ENCODE measurements at places on chromosomes 13 and 19.

GRCh38 chr19:6465006-6465405 is 935 bp downstream of the CRB3 start:
- DNase-seq, result no peak

GRCh38 chr13:101673360-101674105 is 221.1 kb downstream of the ITGBL1 start:
- DNase-seq, result no peak

GRCh38 chr19:10551698-10552301 is 8.1 kb downstream of the ATG4D start:
- no peak for DNase-seq

GRCh38 chr13:110393761-110394160 is 86.7 kb downstream of the COL4A2 start:
- no peak for DNase-seq

- no peak for DNase-seq
Measured at GRCh38 chr19:38836159-38836982, 4.8 kb upstream of the ECH1 start.

DNA sequence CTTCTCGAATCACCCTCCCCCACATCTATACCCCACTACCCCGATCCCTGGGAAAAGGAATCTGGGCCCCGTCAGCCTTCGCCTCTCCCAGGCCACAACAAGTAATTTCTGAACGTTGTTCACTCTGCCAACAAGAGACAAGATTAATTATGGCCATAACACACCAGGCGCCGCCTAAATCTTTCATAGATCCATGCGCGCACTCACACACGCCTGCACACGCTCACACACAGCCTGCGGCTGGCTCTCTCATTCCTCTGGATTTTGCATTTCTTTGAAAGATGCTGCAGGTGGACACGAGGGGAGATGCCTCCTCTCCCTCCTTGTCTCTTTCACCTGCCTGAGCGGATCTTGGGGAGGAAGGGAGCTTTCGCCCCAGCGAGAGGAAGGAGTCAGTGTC is 17.1 kb downstream of the ZNRF4 start:
- DNase-seq, result no peak

DNA sequence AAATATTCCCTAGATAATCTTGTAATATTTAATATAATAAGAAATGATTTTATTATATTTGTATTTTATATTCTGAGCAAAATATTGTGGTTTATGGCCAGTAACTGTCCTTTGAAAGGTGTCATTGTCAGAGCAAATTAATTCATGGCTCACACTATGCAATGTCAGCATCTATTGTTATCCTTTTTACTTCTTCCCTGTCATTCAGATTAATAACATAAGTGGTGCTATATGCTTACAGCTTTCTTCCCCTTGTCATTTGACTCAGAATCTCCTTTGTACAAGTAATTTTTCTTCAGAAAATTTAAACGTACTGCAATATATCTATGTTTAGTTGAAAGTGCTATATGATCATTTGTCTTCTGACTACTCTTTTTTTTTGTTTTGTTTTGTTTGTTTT is 1738.2 kb upstream of the MIR17HG start:
- DNase-seq, result no peak

GRCh38 chr19:19053508-19054314 is 10.1 kb upstream of the SLC25A42 start:
- no peak for DNase-seq

- DNase-seq, result no peak
Measured at GRCh38 chr19:13840305-13841085, 36.4 kb upstream of the NANOS3 start.

GRCh38 chr13:60689076-60689475 is 292.1 kb downstream of the TDRD3 start:
- DNase-seq, result no peak

DNA sequence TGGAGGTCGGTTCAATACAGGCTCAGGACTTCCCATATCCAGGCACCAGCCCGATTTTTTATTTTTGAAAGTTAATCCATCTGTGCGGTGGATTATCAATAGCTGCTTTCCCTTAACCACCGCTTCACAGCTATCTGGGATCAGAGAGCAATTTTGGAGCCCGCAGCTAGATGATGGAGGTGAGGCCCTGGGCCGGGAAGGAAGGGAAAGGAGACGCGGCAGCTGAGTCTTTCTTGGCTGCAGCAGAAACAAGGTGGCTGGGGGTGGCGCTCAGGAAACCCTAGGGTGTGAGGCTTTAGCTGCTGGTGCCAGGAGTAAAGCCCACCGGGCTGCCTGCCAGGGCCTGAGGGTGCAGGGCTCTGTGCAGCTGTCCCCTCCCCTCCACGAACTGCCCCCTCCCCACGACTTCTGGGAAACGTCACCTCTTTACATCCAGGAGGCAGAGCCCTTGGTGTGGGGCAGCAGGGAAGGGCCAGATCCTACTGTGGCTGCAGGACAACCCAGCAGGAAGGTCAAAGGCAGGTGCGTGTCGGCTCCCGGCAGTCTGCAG is 307.0 kb downstream of the ZNF536 start:
- no peak for DNase-seq

DNA sequence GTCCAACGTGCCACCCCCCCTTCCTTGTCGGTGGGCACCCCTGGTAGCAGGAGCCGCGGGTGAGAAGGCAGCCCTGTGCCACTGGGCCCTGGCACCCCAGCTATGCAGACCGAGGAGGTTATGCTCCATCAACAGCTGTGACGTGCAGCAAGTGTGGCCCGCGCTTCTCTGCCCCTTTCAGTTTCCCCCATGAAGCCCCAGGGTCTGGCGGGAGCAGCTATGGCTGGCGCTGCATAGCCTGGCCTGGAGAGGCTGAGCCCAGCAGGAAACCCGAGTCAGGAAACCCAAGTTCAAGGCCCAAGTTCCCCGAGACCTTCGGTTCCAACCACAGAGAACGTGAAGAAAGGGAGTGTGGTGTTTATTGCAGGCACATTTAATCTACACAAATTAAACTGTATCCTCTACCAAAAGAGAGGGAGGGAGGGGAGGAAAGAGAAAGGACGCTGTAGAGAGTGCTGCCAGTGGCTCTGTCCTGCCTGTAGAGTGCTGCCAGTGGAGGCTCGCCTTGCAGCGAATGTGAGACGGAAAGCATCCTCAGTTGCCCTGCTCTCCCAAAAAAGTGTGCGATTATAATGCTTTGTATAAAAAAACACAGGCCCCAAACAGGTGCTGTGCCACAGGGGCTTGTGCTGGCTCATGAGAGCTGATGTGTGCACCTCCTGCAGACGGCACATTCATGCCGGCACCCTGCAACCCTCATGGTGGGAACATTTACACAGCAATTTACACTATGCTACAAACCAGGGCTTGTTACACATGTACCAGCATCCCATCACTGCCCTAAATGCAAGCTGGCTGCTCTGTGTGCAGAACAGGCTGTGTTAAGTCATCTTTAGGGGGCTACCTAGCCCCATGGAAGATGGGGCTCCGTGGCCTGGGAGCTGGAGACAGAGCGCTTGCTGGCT is 16.3 kb downstream of the POP4 start:
- DNase-seq, result no peak

DNA sequence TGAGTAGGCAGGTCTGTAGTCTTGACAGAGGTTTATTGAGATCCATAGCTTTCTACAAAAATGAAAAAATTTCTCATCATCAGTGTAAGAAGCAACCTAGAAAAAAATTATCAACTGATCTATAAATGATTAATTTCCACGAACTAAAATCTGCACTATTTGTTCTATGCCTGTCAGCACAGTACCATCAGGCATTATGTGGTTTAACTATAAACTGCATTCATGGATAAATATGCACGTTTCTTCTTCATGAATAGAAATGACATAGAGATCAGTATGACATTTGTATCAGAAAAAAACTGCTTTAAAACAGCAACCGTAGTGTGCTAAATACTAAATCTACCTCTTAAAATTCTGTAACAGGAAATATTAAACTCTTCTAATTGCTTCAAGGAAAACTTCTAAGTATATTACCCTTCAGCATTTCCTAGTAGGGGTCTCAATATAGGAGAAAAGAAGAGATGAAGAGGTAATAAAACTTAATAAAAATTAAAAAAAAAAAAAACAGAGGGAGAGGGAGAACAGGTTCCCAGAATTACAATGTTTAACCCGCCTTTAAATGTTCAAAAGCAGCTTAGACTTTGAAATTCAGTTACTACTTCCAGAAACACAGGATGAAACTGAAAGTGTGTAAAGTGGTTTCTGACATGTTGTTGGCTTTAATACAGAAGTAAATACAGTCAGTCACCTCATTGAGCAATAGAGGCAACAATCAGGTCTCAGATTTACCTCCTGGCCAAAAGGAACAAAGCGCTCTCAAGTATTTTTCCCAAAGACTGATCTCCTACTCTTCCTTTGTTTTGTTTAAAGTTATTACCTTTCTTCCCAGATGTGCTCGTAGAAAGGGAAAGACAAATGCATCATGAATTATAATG is 144.4 kb downstream of the DIAPH3 start:
- no peak for DNase-seq

GRCh38 chr19:45187421-45188100 is 9.0 kb downstream of the BLOC1S3 start:
- DNase-seq, result peak; percentile 65

- no peak for DNase-seq
Measured at GRCh38 chr19:28929006-28929405, 283.9 kb downstream of the UQCRFS1 start.

GRCh38 chr19:6064336-6065073 is 45.8 kb downstream of the RFX2 start:
- DNase-seq, result no peak

DNA sequence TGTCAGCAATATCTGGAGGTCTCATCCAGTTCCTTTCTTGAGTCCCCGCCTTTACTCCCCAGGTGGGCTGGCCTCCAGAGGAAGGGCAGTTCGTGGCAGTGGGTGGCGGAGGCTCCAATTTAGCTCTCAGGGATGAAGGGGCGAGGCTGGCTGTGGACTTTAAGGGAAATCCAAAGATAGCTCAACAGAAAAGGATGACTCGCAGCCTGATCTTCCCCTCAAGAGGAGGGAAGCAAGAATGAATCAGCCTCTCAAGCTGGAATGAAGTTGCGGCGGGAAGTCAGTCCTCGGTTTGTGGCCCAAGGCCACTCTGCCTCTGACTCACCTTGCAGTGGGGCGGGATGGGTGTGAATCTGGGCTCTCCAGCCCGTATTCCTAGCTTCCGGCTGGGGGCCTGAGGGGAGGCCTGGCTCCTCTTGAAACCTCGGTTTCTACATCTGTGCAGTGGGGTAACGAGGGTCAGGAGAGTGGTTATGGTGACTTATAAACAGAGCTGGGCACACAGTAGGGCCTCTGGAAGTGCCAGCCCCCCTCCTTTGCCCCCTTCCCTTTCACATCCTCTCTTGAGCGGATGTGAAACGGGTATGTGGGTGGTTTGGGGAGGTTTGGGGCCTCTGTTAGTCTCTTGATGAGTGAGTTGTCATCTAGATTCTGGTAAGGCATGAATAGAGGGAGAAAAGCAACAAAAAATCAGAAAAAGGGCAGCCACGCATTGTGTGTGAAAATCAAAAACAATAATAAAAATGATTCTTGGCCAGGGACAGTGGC is 10.5 kb upstream of the SMG9 start:
- no peak for DNase-seq

Data from NCI-H1930 (cell line).